ENCODE measurements at places on chromosomes 11 and 22.
A peak's percentile ranks its signal among the peaks of the same experiment; 100 is the strongest.

DNA sequence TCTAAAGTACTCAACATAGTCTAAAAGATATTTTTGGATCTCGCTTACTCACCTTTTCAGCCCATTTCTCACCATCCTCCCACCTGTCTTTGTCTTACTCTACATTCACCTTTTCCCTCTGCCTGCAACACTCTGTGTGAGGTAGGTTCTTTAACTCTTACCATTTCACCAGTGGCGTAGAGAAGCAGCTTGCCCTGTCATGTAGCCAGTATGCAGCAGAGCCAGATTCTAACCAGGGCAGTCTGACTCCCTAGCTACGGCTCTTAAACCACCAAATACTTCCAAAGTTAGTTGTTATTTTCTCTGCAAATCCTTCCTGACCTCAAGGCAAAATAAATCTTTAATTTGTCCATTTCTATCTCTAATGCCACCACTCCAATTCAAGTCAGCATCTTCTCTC, 7.5 kb downstream of the ALG8 start:
- DNase-seq: peak; percentile 47

DNA sequence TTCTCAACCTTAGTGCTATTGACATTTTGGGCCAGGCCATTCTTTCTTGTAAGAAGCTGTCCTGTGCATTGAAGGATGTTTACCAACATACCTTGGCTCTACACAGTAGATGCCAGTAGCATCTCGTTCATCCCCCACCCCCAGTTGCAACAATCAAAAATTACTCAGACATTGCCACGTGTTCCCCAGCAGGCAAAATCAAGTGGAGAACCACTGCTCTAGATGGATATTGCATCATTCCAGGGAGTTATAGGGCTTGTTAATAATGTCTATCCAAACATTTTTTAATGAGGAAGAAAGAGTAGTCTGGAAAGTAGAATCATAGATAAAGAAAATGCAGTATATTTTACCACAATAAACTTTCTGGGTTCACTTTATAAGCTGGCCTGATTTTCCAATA, 64.1 kb downstream of the PRMT3 start:
- DNase-seq: peak; percentile 38

DNA sequence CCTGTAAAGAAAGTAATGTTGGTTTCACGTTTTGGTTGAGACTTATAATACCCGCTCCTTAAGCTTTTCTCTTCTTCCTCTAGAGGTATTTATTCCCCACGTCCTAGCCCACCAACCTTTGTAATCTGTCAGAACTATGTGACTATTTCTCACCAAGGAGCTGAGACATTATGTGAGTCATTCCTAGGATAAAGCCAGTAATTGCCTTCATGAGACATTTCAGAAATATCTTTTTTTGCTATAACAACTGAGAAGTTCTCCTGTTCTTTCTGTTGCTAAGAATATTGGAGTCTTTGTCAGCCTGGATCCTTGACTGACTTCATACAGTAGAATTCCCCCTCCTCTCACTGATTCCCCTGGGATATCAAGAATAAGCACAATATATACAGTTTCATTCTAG, 1497.0 kb upstream of the TENM4 start:
- DNase-seq: peak; percentile 78

GRCh38 chr22:36463783-36464184, 17.7 kb downstream of the TXN2 start:
- DNase-seq: no peak

GRCh38 chr11:131240421-131240820, 130.0 kb upstream of the NTM start:
- DNase-seq: peak; percentile 19

GRCh38 chr11:63838150-63838677, 696 bp upstream of the MARK2 start:
- DNase-seq: no peak

- no peak for DNase-seq
Observed at GRCh38 chr22:16961477-16962186, 46.4 kb downstream of the GAB4 start.

DNA sequence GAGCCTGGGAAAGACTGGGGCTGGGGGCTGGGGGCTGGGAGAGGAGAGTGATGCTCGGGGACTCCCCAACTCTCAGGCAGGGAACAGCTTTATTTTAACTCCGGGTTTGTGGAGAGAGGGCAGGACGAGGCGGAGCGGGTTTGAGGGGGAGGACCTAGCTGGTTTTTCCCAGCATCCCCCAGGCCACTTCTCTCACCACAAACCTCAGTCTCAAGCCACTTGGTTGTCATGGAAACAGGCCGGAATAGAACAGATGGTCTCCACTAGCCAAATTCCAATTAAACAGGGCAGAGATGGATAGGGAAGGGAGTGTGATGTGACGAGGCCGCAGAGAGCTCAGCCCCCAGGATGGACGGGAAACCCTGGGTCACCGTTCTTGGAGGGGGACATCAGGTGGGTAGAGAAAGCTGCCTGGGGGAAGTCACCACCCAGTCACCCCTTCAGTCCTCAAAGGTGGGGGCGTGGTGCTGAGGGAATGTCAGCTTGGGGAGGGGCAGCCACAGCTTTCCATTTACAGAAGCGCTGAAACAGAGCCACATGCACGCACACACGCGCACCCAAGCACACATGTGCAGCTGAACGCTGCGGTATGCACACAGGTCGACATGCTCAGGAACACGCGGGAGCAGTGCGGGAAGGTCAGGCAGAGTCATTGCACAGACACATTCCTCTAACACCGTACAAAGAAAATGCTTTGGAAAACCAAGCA, 19.2 kb downstream of the NECTIN1 start:
- peak; percentile 88 for DNase-seq

GRCh38 chr22:46931881-46932280, 169.4 kb downstream of the TBC1D22A start:
- peak; percentile 42 for DNase-seq

DNA sequence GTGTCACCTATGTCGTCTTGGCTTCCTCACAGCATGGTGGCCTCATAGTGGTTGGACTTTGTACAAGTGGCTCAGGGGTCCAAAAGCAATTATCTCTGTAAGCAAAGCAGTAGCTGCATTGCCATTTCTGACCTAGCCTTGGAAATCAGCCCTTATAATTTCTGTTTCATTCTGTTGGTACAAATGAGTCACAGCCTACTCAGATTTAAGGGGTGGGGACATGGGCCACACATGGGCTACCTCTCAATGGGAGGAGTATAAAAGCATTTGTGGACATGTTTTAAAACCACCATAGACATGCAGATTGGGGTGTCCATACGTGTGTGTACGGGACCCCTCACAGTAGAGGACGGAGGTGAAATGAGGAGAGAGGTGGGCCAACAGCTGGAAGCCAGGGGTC, 41.6 kb downstream of the CHRDL2 start:
- peak; percentile 38 for DNase-seq

DNA sequence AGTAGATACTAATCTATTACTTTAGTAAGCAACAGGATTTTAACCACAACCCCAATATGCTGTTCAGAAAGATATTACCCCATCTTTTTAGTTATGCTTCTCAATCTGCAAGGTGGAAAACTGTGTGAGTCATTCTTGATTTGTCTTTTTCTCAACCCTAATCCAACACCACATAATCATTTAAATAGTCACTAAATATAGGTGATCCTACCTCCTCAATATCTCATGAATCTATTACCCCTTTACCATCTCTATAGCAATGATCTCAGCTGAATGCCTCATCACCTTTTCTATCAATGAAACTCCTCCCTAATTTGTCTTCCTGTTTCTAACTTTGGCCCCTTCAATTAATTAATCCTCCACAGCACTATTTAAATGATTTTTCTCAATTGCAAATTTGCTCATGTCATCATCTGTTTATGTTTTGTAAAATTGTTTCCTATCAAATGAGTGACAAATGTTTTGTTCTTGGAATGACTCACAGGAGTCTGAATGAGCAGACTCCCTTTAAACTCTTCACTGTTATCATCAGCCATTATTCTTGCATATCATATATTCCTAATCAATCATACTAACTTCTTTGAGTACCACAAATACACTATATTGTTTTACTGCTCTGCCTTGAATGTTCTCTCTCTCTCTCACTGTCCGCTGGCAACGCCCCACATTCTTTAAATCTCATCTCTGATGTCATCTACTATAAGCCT, 26.1 kb downstream of the SNX19 start:
- no peak for DNase-seq

GRCh38 chr11:111450480-111451320, 61.5 kb downstream of the BTG4 start:
- no peak for DNase-seq

DNA sequence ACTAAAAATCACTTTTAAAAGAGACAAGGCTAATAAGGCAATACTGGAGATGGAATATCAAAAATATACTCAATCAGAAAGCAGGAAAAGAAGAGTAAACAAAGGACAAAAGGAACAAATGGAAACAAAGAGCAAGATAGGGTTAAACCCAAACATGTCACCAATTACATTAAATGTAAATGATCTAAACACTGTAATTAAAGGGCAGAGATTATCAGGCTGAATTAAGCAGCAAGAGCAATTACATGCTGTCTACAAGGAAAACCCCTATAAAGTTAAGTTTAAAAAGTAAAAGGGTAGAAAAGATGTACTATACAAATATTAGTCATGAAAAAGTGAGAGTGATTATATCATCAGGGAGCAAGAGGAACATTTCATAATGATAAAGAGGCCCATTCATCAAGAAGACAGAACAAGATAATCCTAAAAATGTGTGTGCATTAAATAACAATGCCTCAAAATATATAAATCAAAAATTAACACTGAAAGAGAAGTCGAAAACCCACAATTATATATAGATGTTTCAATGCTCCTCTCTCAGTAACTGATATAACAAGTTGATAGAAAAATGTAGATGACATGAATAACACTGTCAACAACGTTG, 56.8 kb downstream of the ALX4 start:
- no peak for DNase-seq

DNA sequence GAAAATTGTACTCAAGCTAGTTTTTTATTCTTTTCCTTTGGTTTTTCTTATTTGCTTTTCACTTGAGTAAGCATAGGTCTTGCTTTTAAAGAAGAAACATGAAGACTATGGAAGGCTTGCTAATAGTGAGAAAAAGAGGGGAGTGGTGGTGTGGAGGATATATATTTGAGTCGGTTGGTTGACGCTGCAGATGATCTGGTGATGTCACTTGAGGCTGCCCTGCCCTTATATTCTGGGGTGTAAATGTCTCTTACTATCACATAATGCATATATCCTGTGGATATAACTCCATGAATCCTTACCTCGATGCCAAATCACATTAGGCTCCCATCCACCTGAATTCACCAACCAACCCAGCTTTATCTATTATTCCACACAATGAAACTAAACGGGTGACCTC, 2.9 kb downstream of the GRIA4 start:
- DNase-seq: no peak
